ENCODE measurements at places on chromosomes 11 and 22. TPM values are rescaled to one million over a fixed set of nuclear protein-coding genes. Genes with fewer than 3 reads are reported as not detected.

DNA sequence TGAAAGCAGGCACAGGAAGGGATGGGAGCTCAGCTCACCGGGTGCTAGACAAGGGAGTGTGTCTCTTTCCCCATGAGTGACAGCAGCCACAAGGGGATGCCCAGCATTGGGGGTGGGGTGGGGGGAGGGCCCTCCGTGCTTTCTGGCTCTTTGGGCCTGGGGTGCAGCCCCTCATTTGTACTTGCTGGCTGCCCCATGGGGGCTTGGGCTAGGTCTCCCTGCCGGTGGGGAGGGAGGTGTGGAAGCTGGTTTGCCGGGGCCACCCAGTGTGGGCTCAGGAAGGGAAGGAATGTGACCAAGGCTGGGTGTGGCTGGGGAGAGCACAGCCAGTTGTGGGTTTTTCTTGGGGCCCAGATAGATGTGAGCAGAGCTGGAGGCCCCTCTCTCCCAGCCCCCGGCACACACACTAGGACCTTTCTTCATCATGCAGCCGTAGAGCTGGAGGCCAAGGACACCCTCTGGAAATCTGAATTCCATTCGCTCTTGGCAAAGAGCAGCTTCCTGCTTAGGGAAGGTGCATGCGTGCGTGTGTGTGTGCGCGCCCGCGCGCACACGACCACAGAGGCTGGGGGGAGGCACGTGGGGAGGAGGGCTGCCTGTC is 25.8 kb downstream of the KCNQ1OT1 start:
- H3K27ac ChIP-seq: no peak overlapping the region
- no peaks in the 10 kb centered on the region for H3K4me1 ChIP-seq
- peaks cover 6% of the 10 kb centered on the region for H3K36me3 ChIP-seq
- H3K4me3 ChIP-seq: no peak overlapping the region
- DNase-seq: no peak

GRCh38 chr11:96817482-96818399 is 427.9 kb downstream of the JRKL start:
- H3K4me3 ChIP-seq: no peak overlapping the region
- H3K36me3 ChIP-seq: no peaks in the 10 kb centered on the region
- no peak overlapping the region for H3K27ac ChIP-seq
- no peaks in the 10 kb centered on the region for H3K4me1 ChIP-seq

Gene OR2AG2
- 0.22 TPM for polyA plus RNA-seq

DNA sequence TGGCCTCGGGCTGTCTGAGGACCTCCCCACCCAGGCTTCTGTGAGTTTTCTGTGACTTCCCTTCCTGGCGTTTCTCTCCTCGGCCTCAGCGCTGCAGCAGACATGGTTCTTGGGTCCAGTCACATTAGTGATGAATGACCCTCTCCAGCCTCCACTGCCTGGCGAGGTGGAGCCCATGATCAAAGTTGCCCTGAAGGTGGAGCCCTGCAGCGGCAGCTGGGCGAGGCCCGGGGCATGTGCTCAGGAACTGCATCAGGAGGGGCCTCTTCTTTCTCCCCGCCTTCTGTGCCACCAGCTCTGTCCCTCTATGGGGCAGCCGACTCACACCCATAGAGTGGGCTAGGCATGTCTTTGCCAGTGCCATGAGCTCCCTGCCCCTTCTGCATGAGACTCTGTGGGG is 1079.7 kb downstream of the TBC1D22A start:
- no peaks in the 10 kb centered on the region for H3K36me3 ChIP-seq
- no peak overlapping the region for H3K27ac ChIP-seq
- H3K4me3 ChIP-seq: no peak overlapping the region
- no peak for DNase-seq
- no peaks in the 10 kb centered on the region for H3K4me1 ChIP-seq

- no peaks in the 10 kb centered on the region for H3K4me1 ChIP-seq
- no peaks in the 10 kb centered on the region for H3K36me3 ChIP-seq
- no peak overlapping the region for H3K27ac ChIP-seq
- H3K4me3 ChIP-seq: no peak overlapping the region
- DNase-seq: no peak
These were observed 39.9 kb upstream of the GGTLC2 start for GRCh38 chr22:22604326-22605073.

GRCh38 chr22:24028533-24028932 is 17.4 kb downstream of the CABIN1 start:
- H3K4me1 ChIP-seq: no peaks in the 10 kb centered on the region
- DNase-seq: no peak
- H3K36me3 ChIP-seq: peaks cover 3% of the 10 kb centered on the region

GRCh38 chr11:706957-707816 is 1.2 kb downstream of the EPS8L2 start:
- peak overlapping the region; percentile 58 for H3K27ac ChIP-seq
- peaks cover 6% of the 10 kb centered on the region for H3K36me3 ChIP-seq
- H3K27me3 ChIP-seq: no peaks in the 10 kb centered on the region
- H3K4me3 ChIP-seq: peak overlapping the region; percentile 53

- no peak overlapping the region for H3K27ac ChIP-seq
- DNase-seq: no peak
- H3K27me3 ChIP-seq: no peaks in the 10 kb centered on the region
- no peaks in the 10 kb centered on the region for H3K4me1 ChIP-seq
- no peaks in the 10 kb centered on the region for H3K36me3 ChIP-seq
- no peak overlapping the region for H3K4me3 ChIP-seq
These were observed 297.7 kb upstream of the FAT3 start for GRCh38 chr11:91926965-91927364.

Gene VSIG10L2
- polyA plus RNA-seq: not detected

Gene OR2AG1
- not detected for polyA plus RNA-seq

DNA sequence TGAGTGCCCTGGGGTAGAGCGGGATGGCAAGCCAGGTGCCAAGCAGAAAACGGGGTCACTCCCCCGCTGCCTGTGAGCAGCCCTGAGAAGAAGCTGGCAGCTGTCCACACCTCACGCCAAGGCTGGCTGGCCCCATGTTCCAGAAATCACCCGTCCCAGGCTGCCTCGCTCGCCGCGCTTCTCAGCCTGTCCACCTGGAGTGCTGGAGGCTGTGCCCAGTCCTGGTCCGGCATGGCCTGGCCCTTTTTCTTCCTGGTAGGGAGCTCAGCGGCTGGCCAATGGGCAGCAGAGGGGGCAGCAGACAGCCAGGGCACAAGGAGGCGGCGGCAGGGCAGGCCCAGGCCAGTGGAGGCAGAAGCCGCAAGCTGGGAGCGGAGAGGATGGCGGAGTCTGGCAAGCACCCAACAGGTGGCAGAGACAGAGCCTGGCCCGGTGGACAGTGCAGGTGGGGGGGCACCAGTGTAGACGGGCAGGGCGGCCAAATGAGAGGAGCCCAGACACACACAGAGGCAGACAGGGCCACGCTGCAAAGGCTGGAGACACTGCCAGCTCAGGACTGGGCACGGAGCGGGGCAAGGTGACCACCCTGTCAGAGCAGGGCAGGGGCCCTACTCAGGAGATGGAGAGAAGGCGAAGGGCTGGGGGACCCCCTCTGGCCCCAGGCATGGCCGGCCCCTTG is 37.2 kb upstream of the TH start:
- no peak overlapping the region for H3K4me3 ChIP-seq
- H3K27me3 ChIP-seq: peaks cover 27% of the 10 kb centered on the region

- no peaks in the 10 kb centered on the region for H3K27me3 ChIP-seq
- no peak overlapping the region for H3K4me3 ChIP-seq
- no peaks in the 10 kb centered on the region for H3K4me1 ChIP-seq
These were observed 169.1 kb downstream of the CADM1 start for GRCh38 chr11:115334932-115335788.

DNA sequence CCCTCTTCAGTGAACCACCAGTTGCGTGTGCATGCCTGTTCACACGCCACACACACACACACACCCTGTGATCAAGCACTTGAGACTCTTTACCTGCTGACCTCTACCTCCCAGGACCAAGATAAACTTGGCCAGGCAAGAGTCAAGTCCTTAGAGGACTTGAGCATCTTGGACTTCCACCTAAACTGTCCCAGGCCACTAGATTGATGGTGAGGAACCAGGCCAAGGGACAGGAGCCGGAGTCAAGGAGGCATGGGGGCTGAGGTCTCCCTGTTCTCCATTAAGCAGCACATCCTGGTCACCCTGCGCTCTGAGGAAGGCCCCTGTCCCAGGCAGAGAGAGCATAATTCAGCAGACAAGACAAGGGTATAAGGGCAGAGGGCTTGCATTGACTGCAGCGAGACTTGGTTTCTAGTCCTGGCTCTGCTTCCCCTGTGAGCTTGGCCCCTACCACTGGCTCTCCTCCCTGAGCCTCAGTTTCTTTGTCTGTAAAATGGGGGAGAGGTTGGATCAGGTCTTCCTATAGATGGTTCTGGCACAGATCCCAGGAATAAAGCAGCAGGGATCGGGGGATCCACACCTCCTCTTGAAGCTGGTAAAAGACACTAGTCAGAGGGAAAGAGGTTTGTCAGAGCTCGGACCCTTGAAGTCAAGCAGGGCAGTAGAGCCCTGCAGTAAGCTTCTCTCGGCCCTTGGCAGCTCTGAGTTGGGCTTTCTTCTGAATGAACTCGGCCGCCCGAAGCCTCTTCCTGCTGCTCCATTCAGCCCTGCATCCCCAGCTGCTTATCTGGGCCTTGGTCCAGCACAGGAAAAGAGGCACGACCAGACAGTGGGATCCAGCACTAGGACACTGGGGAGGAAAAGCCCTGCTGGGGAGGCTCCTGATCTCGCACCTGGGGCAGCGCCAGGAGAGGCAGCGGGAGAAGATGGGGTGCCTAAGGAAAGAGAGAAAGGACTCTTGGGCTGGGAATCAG is 2.0 kb downstream of the CREB3L1 start:
- H3K27ac ChIP-seq: peak overlapping the region; percentile 98
- peaks cover 12% of the 10 kb centered on the region for H3K36me3 ChIP-seq
- peaks cover 18% of the 10 kb centered on the region for H3K4me1 ChIP-seq
- no peaks in the 10 kb centered on the region for H3K27me3 ChIP-seq
- peak overlapping the region; percentile 86 for H3K4me3 ChIP-seq

DNA sequence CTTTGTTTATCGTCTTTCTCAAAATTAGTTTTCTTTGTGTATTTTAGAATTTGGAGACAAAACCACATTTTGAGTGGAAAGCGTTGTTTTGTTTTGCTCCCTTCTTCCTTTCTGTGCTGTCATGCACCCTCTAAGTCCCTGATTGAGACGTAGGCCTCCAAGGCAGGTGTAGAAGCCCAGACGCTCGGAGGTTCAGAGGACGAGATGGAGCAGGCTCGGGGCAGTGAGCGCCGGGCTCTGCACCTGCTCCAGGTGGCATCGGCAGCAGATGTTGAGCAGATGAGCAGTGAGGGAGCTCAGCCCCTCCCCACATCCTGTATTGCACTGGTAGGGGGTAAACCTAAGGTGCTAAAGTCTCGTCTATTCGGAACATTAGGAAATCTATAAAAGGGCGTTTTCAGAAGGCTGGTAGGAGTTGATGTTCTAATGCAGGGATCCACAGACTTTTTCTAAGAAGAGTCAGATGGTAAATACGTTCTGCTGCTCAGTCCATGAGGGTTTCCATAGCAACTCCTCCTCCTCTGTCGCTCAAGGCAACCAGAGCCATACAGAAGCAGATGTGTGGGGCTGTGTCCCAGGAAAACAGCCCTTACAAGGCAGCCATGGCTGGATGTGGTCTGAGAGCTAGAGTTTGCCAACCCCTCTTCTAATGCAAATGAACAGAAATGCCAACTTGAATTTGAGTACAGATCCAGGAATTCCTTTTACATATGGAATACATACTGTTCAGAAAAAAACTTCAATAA is 724.2 kb downstream of the BRD1 start:
- H3K4me1 ChIP-seq: no peaks in the 10 kb centered on the region
- H3K27ac ChIP-seq: no peak overlapping the region
- H3K27me3 ChIP-seq: no peaks in the 10 kb centered on the region
- H3K36me3 ChIP-seq: no peaks in the 10 kb centered on the region
- DNase-seq: no peak
- H3K4me3 ChIP-seq: no peak overlapping the region

DNA sequence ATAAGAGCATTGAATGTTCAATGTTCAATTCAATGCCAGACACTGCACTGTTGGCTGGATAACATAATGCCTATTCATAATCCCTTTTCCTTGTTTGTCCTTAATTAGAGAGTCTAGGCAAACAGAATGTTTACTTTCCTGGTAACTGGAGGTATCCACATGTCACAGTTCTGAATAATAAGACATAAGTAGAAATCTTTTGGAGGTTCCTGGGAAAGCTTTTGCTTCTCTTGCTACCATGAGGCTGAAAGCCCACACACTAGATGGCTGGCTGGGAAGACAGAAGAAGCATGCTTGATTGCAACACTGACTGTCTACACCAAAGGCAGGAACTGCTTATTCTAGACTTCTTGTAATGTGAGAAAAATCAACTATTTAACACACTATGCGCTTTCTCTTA is 79.5 kb downstream of the GAB2 start:
- no peak overlapping the region for H3K27ac ChIP-seq
- H3K4me3 ChIP-seq: no peak overlapping the region
- H3K27me3 ChIP-seq: no peaks in the 10 kb centered on the region
- H3K36me3 ChIP-seq: no peaks in the 10 kb centered on the region
- no peak for DNase-seq

Gene RIMBP3C
- polyA plus RNA-seq: 0.05 TPM

Gene CHST1
- 0.27 TPM for polyA plus RNA-seq

DNA sequence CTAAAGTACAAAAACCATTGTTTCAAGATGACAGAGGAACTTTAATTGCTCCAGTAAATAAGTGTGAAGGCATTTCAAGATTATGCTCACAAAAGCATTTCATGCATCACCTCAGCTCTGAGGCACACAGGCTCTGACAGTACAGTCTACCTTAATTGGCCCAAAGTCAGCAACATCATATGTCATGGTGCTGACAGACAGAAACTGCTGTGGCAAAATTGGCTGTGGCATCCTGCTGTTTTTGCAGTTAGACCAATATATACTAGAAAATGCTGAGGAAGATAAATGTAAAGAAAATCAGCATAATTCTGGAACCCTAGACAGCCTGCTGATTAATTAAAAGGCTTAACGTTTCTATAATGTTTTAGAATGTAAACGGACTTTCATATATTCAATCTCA is 34.9 kb upstream of the PPP2R1B start:
- H3K36me3 ChIP-seq: peaks cover 12% of the 10 kb centered on the region
- no peak overlapping the region for H3K4me3 ChIP-seq
- no peaks in the 10 kb centered on the region for H3K27me3 ChIP-seq
- H3K27ac ChIP-seq: no peak overlapping the region

Gene C11orf65
- not detected for polyA plus RNA-seq

GRCh38 chr11:20627701-20628100 is 28.3 kb downstream of the SLC6A5 start:
- H3K4me1 ChIP-seq: no peaks in the 10 kb centered on the region
- no peak for DNase-seq

Gene MS4A14
- not detected for polyA plus RNA-seq

Gene KCNQ1OT1
- 0.11 TPM for polyA plus RNA-seq

GRCh38 chr22:19295733-19296132 is 4.2 kb upstream of the CLTCL1 start:
- H3K36me3 ChIP-seq: no peaks in the 10 kb centered on the region
- peaks cover 4% of the 10 kb centered on the region for H3K27me3 ChIP-seq
- no peak overlapping the region for H3K4me3 ChIP-seq
- H3K27ac ChIP-seq: no peak overlapping the region
- peaks cover under 1% of the 10 kb centered on the region for H3K4me1 ChIP-seq

- no peak overlapping the region for H3K27ac ChIP-seq
- H3K4me1 ChIP-seq: no peaks in the 10 kb centered on the region
- H3K4me3 ChIP-seq: no peak overlapping the region
- no peaks in the 10 kb centered on the region for H3K27me3 ChIP-seq
- no peaks in the 10 kb centered on the region for H3K36me3 ChIP-seq
These were observed 33.6 kb upstream of the MMP7 start for GRCh38 chr11:102564110-102564509.

- H3K27ac ChIP-seq: no peak overlapping the region
- H3K27me3 ChIP-seq: no peaks in the 10 kb centered on the region
- DNase-seq: peak; percentile 43
- peaks cover 3% of the 10 kb centered on the region for H3K4me1 ChIP-seq
- H3K36me3 ChIP-seq: no peaks in the 10 kb centered on the region
These were observed 11.5 kb downstream of the BMAL1 start for GRCh38 chr11:13289081-13289480.

Data from IMR-90 (cell line).